ENCODE measurements at places on chromosomes 3 and 15.

- no peak for DNase-seq
These were observed 9.2 kb upstream of the TGFBR2 start for GRCh38 chr3:30597131-30597768.

- DNase-seq, result no peak
These were observed 243.0 kb downstream of the AGBL1 start for GRCh38 chr15:86322629-86323028.

- DNase-seq, result no peak
These were observed 7.9 kb upstream of the SSUH2 start for GRCh38 chr3:8652324-8652987.

- DNase-seq, result no peak
These were observed 7.4 kb upstream of the ZNF774 start for GRCh38 chr15:90344662-90345061.

DNA sequence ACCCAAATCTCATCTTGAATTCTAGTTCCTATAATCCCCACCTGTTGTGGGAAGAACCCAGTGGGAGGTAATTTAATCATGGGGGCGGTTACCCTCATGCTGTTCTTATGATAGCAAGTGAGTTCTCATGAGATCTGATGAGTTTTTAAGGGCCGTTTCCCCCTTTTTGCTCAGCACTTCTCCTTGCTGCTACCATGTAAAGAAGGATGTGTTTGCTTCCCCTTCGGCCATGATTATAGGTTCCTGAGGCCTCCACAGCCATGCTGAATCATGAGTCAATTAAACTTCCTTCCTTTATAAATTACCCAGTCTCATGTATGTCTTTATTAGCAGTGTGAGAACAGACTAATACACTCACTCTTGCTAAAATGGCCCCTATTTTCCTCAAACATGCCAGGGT is 374.7 kb downstream of the TUSC7 start:
- DNase-seq, result no peak

DNA sequence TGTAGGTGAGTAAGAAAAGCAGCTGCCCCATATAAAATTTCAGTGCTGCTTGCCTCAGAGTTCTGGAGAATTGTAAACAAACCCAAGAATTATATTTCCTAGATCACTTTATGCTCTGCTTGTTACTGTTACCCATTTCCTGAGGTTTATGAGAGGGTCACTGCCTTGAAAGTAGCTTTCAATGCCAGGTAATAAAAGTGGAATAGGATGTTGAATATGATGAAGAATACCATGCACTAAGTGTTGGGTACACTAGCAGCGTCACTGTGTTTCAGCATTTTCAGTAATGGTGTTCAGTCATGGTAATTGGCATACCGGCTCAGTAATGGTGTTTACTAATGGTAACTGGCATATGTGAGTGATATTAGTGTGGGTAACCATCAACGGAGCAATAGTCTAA is 449.8 kb upstream of the TPRG1 start:
- DNase-seq, result no peak

GRCh38 chr3:146577662-146578061 is 27.5 kb downstream of the PLSCR5 start:
- peak; percentile 3 for DNase-seq

GRCh38 chr15:62799919-62800318 is 242.6 kb upstream of the TPM1 start:
- DNase-seq, result no peak

DNA sequence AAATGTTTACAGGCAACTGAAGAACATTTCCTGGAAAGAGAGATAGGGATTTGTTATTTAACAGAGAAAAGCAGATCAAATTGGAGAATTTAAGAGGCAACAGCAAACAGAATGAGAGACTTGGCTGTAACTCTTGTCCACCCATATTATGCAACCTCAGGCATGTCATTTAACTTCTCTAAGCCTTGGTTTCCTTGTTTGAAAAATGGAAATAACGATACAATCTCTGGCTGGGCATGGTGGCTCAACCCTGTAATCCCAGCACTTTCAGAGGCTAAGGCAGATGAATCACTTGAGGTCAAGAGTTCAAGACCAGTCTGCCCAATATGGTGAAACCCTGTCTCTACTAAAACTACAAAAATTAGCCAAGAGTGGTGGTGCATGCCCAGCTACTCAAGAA is 23.7 kb downstream of the ARRDC4 start:
- DNase-seq, result no peak

DNA sequence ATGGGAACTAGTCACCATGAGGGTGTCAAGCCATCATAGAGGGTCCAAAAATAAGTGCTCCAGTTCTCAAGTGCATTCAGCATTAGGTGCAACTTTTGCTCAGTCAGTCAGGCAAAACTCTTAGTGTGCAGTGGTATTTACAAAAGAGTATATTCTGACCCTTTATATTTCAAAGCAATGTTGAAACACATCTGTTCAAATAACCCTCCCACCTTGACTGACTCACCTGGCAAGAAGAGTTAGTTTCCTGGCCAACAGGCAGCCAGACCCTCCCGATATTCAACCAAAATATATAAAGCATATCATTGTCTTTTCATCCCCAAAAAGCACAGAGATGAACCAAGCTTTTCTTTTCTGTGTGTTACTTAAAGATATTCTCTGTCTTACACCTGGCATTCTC is 7.6 kb upstream of the COL8A1 start:
- DNase-seq, result no peak

DNA sequence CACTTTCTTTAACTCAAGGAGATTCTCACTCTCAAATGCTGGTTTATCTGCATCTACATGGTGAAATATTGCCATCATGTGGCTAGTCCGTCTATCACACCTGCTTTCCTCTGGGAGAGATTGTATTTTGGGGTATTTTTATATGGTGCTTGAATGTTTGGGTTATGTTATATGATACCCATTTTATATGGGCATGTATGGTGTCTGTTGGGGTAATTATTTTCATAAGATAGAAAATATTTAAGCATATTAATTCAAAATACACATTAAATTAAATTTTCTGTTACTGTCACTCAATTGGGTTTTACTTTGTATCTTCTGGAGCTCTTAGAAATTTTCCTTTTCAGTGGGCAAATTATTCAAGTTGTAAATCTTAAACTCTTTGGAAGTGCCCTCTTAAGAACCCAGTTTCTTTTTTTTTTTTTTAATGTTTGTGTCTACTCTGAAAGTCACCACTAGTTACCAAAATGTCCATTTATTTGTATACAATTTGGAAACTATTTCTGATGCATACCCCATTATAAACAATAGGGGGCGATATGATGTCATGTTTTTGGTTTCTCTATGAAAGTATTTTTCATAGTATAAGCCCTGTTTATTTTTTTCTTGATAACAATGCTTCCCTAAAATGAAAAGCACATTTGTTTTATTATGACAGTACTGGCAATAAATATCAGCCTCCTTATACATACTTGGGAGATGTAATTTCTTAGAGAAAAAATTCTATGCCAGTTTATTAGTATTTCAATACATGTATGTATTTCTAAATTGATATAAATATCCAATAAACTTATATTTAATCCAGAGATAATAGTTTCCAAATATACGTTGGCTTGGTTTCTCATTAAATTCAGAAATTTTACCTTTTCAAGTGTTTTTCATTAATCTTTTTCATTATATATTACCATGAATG is 36.1 kb upstream of the PLSCR5 start:
- peak; percentile 1 for DNase-seq

All from activated naive CD8-positive, alpha-beta T cell treated with anti-CD3 and anti-CD28 coated beads for 36 hours (primary cell).